ENCODE measurements at places on chromosomes 1 and 21.

DNA sequence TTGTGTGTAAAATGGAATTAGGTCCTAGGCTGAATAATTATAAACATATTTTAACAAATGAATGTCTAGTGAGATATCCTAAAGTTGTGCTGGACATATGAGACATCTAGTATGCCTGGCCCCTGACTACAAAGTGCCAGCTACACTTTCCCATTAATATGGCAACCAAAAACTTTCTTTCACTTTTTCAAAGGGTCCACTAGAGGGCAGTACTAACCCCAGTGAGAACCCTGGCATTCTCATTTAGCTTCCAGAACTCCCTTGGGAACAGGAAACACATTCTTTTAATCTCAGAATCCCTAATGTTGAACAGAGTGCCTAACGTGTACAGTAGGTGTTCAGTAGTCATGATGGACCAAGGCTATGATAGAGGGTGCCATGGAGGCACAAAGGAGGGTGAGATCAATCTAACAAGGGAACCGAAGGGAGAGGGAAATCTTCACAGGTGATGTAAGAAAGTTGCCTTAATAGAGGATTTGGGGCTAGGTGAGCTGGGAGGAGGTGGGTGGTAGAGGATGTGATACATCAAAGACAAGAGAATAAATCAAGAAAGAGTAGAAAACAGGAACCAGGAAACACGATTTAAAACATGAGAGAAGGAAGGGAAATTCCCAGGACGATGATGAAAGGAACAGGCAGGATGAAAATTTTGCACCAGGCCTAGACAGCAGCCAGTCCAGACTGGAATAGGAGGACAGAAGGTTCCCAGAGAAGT is 41.6 kb downstream of the NSL1 start:
- peak; percentile 61 for DNase-seq

DNA sequence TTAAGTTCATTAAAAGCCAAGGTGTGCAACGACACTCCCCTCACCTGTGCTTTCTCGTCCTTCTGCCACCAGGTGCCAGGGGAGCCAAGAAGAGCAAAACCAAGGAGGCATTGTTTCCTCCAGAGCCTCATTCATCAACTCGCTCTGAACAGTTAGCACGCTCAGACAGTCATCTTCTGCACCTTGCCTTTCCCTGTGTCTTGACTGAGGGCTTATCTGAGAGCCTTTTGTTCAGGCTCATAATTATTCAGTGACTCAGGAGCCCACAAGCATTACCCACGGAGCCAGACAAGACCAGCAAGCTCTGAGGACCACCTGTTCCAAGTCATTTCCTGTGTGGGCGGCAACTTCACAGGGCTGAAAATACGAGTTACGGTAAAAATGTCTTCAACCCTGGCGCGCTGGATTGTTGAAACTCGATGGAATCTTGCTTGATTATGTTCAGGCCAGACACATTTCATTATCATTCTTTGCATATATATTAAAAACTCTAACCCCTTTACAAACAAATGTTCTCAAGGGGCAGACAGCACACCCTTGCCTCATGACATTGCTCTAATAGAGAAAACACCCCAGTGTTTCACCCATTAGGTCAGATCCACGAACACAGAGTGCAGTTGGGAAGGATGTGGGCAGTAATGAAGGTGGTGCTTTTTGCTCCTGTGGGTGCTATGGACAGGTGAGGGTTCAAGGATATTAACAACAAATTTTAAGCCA is 89.7 kb upstream of the RUNX1 start:
- DNase-seq = peak; percentile 84

GRCh38 chr1:32920833-32921232 is 19.6 kb upstream of the TMEM54 start:
- no peak for DNase-seq

DNA sequence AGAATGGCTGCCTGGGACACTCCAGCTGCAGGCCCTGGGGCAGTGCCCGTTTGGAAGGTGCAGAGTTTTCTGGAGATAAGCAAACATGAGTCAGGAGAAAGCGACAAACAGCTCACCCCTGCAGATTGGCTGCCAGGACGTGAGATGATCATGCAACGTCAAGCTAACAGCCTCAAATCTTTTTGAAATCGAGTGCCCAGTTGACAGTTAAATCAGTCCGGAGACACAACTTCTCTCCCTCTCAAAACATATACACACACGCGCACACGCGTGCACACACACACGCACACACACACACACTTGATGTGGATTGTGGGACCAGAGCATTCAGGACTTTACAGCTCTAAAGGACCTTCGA is 49.4 kb downstream of the TENT5C start:
- peak; percentile 25 for DNase-seq

DNA sequence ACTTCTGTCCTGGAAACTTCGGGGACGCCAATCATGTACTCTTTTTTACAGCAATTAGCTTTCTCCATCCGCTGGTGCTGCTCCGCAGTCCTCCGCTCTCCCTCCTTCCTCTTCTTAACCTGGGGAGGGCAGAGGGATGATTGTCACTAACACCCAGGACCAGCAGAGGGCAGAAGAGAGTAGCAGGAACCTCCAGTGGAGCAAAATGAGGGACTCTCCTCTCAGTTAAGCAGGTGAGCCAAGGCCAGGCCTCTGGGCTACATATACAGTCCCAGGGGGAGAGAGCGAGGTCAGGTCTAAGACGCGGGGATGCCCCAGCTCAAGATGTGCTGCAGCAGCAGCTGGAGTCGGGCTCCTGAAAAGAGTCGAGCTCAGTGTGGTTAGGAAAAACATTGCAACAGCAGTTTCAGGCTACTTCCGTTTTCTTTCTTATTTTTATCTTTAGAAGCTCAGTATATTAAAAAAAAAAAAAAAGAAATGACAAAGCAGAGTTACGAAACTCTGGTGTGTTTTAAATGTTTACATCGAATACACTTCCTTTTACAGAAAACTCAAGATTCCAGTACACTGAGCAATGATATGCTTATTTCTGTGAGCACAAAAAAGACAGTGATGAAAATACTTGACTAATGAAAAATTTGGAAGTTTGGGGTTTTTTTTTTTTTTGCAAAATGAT is 25.7 kb upstream of the NLRP3 start:
- DNase-seq = peak; percentile 85

- no peak for DNase-seq
Measured at GRCh38 chr1:235650341-235651169, 971 bp upstream of the GNG4 start.

- no peak for DNase-seq
Measured at GRCh38 chr1:111717450-111717849, 21.7 kb downstream of the INKA2 start.

DNA sequence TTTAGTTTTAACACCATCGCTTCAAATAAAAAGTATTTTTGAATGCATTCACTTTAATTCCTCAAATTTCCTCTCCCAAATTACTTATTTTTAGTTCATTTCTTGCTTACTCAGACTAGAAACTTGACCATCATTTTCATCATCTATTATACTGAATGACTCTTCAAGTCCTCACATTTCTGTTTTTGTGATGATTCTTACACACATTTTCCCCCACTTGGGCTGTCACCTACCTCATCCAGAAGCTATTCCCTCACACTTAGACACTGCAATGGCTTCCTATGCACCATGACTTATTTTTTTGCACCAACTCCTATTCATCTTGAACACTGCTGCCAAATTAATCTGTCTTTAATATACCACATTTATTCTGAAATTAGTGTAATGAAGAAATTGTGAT is 239.6 kb upstream of the DUSP10 start:
- DNase-seq = no peak

DNA sequence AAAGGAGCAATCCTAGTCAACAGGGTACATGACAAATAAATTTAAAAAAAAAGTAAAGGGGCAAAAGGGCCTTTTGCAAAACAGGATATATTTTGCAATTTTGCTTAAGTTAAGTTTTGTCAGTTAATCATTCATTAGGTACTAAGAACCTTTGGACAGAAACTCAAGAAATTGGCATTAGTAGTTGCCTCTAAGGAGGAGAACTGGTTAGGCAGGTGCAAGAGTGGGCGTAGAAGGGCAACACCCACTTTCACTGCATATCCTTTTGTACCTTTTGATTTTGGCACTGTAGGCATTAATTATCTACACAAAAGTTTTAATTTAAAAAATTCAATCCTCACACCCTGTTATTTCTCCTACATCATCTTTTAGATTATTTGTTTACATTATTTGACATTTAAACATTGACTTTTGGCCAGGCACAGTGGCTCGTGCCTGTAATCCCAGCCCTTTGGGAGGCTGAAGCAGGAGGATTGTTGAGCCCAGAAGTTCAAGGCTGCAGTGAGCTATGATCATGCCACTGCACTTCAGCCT is 4.3 kb downstream of the DDAH1 start:
- DNase-seq = no peak

DNA sequence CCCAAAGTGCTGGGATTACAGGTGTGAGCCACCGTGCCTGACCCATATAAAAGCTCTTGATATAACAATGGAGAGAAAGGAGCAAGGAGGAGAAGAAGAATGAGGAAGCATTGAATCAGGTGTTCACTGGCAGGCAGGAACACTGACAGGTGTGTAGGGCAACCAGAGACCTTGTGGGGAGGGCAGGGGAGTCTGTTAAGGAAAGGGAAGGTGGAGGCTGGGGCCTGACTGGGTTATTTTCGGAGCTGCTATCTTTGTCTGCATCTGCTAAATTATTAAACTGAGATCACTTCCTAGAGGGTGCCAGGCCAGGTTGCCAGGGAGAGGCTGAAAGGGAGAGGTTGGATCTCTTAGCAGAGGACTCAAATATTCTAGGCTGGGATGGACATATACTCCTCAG is 6.8 kb upstream of the TRNP1 start:
- no peak for DNase-seq

GRCh38 chr1:76666499-76666898 is 200.8 kb upstream of the ST6GALNAC5 start:
- no peak for DNase-seq

DNA sequence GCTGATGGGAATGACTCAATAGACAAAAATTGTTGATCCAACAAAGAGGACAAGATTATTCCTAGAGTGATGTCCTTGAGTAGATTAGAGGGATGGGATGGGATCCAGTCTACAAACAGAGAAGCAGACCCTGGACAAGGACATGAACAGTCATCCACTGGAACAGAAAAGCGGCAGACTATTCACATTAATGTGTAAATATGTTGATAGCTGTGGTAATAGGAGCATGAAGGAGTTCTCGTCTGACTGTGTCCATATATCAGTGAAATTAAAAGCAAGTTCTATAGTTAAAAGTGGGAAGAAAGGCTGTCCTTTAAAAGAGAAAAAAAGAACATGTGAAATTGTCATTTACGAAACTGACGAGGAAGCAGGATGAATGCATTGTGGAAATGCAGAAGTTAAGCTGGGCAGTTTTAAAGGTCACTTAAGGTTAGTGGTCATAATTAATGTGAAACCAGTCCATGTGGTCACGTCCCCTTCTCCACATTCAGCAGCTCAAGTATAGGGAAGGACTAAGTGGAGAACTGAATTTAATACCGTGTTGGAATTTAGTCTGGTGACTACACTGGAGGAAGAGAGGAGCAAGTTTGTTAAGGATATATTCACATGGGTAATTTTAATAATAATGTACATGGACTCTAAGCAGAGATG is 62.1 kb downstream of the PIK3R3 start:
- no peak for DNase-seq

- peak; percentile 87 for DNase-seq
Measured at GRCh38 chr1:78237364-78237916, 191.7 kb downstream of the GIPC2 start.

- DNase-seq = peak; percentile 27
Measured at GRCh38 chr21:38170283-38170682, 86.5 kb upstream of the KCNJ15 start.

GRCh38 chr1:174764191-174764590 is 235.6 kb upstream of the CACYBP start:
- no peak for DNase-seq

DNA sequence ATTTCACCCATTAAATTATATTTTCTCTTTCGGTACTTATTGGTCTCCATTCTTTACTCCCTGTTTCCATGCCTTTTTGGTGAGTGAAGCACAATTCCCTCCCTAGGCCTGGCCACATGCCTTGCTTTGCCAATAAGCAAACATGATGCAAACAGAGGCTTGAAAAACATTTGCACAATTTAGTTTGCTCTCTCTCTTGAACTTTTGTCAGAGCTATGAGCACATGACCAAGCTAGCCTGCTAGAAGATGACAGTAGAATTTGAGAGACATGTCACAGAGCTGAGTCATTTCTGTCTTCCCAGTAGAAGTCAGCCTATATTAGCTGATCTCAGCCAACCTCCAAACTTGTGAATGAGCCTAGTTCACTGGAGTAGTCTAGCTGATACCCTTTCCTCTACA is 24.6 kb downstream of the ANGPTL3 start:
- peak; percentile 30 for DNase-seq

DNA sequence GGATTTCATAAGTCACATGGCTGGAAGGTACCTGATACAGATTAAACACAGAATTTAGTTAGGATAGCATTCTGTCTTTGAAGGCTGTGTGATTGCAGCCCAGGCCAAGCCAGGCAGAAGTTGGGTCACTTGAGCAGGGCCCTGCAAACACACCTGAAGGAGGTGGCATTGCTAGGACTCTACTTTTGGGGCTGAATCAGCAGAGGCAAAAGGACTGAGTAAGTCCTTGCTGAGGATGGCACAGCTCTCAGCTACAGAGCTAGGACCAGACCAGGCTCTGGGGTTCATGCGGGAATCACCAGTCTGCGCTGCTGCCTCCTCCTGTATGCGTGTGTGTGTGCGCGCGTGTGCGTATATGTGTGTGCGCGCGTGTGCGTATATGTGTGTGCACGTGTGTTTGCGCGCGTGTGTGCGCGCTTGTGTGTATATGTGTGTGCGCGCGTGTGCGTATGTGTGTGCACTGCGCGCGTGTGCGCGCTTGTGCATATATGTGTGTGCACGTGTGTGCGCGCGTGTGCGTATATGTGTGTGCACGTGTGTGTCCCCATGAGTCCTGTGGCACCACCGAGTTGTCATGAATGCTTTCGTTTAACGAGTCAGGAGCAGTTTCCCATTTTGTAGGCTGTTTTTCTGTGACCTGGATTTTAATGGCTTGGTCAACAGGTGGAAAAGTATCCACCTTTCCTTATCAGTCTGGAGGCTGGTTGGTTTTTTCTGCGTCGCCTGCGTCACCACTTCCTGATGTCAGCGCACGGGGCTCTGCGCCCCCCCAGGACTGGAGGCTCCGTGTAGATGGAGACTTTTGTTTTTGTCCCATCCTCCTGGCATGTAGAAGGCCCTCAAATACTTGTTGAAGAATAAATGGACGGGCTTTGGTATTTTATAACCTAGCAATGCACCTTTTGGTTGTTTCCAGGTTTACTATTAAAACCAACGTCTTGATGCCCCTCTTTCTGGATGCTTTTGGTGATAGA is 34.7 kb downstream of the ADARB1 start:
- no peak for DNase-seq

GRCh38 chr21:38819719-38820159 is 14.0 kb downstream of the ETS2 start:
- DNase-seq = peak; percentile 85

GRCh38 chr1:5690291-5690690 is 301.9 kb downstream of the NPHP4 start:
- no peak for DNase-seq

GRCh38 chr1:103243481-103243880 is 135.2 kb upstream of the COL11A1 start:
- no peak for DNase-seq

DNA sequence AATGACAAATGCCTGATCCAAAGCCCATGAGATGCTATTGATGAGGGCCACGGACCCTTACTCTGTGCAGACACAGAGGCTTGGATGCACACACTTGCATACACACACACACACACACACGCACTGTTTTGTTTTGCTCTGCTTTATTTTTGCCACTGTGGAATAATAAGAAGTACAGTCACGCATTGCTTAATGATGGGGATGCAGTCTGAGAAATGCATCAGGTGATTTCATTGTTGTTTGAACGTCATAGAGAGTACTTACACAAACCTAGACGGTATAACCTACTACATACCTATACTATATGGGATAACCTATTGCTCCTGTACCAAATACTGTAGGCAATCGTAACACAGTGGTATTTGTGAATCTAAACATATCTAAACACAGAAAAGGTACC is 104.4 kb downstream of the RHOU start:
- no peak for DNase-seq
